ENCODE measurements at places on chromosomes 12 and 14.

DNA sequence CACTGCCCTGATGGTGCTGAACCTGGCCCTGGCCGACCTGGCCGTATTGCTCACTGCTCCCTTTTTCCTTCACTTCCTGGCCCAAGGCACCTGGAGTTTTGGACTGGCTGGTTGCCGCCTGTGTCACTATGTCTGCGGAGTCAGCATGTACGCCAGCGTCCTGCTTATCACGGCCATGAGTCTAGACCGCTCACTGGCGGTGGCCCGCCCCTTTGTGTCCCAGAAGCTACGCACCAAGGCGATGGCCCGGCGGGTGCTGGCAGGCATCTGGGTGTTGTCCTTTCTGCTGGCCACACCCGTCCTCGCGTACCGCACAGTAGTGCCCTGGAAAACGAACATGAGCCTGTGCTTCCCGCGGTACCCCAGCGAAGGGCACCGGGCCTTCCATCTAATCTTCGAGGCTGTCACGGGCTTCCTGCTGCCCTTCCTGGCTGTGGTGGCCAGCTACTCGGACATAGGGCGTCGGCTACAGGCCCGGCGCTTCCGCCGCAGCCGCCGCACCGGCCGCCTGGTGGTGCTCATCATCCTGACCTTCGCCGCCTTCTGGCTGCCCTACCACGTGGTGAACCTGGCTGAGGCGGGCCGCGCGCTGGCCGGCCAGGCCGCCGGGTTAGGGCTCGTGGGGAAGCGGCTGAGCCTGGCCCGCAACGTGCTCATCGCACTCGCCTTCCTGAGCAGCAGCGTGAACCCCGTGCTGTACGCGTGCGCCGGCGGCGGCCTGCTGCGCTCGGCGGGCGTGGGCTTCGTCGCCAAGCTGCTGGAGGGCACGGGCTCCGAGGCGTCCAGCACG is 4.7 kb downstream of the LTB4R start:
- DNase-seq = no peak

GRCh38 chr12:63845726-63846125 is 1.2 kb downstream of the SRGAP1 start:
- DNase-seq = no peak

GRCh38 chr12:126067626-126068329 is 1002.5 kb downstream of the AACS start:
- DNase-seq = no peak

GRCh38 chr12:49733219-49734017 is 7.9 kb upstream of the TMBIM6 start:
- DNase-seq = no peak

- DNase-seq = no peak
Measured at GRCh38 chr14:28365510-28365909, 401.1 kb upstream of the FOXG1 start.

DNA sequence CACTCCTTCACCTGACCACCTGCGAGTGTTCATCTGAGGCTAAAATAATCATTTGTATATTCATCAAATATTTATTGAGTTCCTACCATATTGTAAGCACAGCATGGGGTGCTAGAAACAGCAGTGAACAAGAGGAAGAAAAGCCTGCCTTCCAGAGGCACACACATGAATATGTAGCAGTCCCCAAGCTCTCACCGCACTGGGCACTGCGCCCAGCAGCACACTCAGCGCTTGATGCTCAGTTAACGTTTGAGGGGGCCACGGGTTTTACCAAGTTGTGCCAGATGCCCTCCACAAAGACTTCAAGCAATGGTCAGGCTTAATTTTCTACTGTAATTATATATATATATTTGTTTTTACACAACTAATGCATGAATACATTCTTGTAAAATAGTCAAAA is 52.0 kb downstream of the HELB start:
- no peak for DNase-seq

- DNase-seq = no peak
Measured at GRCh38 chr12:57622293-57623245, 10.4 kb downstream of the B4GALNT1 start.

DNA sequence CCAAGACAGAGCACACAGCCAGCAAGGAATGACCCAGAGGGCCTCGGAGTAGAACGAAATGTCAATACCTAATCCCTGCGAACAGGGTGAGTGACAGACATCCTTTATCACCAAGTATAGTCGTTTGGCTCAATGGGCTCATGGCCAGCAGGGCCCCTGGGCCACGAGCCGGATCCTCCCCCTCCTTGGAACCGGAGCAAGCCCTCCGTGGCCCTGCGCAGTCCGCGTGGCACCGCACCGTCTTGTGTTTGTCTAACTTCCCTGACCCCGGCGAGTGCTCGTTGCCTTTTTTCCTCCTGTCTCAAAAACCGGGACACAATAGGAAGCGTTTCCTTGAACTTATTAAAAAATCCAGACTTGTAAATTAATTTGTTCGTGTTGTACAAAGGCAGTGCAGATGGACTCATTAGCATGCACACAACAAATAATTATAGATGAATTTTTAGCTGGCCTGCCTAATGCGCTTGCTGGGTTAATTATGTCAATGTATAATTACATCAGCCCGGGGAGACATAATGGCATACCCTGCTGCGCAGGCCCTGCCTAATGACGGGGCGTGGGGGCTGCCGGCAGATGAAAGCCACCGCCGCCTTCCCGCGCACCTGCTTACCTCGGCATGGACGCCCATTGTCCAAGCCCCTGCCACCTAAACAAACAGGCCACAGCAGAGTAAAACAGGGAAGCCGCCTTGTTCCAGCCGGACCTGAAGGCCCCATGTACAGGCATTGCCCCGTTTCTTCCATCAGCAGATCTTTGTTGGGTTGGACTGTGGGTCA is 81.6 kb downstream of the PHETA1 start:
- DNase-seq = no peak
